ENCODE measurements at places on chromosomes 16 and 17.

GRCh38 chr16:11976850-11977375 lies 379 bp downstream of the SNX29 start:
- no peak for DNase-seq

DNA sequence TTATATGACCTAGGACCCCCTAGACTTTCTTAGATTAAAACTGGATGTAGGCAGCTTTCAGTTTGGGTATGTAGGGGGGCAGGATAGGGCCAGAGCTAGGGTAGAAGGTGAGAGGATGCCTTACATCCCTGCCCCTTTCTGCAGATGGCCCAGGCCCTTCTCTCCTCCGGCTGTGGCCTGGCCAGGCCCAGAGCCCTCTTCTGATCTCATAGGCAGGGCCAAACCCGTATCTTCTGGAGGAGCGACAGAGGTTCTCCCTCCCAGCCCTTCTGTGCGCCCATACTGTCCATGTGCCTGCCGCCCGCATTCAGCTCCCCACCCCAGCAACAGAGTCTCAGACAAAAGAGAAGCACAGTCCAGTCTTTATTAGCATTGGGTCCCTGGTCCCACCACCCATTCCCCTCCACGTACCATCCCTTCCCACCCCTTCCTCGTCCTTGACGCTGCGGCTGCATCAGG lies 2.0 kb upstream of the TSPOAP1 start:
- no peak for DNase-seq

GRCh38 chr17:71970312-71970711 lies 150.5 kb upstream of the SOX9 start:
- no peak for DNase-seq

DNA sequence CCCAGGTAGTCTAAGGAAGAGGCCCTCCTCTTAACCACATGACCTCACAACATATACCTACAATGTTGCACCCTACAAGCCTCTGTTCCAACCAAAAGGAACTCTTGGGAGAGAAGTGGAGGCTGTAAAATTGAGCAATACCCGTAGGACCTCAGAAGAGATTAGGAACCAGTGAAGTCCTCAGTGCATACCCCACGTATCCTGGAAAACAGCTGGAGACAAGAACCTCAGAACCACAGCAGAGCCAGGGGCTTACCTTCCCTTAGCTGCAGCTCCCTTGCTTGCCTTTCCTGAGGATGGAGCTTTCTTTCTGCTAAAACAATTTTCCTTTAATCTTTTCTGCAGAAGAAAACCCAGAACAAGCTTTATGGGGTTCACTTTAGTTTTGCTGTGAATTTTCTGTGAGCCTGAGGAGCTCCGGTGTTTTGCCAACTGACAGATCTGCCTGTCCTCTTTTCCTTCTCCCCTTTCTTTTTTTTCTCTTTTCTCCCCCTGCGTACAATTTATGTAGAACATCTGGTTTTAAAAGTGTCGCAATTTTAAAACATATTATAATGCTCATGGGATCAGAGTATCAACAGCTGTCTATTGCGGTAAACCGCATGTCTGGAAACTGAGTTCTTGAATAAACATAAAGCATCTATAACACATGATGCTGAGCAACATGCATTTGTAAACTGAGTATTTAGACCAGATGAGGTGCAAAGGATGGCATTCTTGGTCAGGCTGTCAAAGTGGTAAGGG lies 226.4 kb upstream of the MAF start:
- no peak for DNase-seq

DNA sequence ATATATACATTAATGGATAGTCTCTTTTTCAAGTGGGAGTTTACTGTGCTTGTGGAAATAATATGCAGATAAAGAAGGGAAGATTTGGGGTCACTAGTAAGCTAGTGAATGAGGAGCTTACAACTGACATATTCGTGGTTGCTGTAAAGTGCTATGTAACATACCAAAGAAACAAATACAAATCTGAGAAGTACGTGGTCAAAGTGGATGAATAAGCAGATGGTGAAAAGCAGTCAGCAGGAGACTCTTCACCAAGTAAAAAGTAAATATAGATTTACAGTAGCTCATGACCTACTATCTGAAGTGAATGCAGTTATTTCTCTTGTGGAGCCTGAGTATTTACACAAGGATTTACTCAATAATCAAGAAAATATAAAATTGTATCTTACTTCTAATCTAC lies 136.6 kb upstream of the ELAC2 start:
- no peak for DNase-seq

GRCh38 chr17:27489045-27489715 lies 32.9 kb downstream of the KSR1 start:
- no peak for DNase-seq

- DNase-seq = no peak
These were observed 7.2 kb downstream of the SUPT4H1 start for GRCh38 chr17:58344791-58345157.

DNA sequence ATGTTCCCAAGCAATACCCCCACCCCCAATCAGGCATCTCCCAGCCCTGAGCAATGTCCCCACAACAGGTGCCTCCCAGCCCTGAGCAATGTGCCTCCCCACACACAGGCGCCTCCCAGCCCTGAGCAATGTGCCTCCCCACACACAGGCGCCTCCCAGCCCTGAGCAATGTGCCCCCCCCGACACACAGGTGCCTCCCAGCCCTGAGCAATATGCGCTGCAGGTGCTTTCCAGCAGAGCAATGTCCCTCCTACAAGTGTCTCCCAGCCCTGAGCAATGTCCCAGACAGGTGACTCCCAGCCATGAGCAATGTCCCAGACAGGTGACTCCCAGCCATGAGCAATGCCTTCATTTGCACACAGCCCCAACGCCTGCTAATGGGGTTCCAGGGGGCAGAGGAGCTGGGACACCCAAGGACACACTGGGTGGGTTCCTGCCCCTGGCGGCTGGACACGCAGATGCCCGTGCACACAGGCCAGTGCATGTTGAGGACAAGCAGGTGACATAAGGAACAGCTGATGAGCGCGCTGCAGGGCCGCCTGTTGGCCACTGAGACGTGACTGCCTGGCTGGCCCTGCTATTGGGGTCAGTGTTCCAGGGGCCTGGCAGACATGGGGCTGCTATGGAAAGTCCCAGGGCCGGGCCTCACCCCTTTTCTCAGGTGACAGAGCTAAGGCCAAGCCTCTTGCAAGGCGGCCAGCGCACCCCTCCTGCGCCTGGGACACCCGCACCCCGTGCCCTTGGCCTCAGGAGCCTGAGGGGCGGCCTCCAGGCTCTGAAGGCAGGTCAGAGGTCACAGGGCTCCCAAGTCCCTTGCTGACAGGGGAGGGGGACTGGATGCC lies 26.9 kb upstream of the PABPN1L start:
- DNase-seq = no peak

- DNase-seq = peak; percentile 53
These were observed 727 bp downstream of the CORO7 start for GRCh38 chr16:4415538-4416199.

DNA sequence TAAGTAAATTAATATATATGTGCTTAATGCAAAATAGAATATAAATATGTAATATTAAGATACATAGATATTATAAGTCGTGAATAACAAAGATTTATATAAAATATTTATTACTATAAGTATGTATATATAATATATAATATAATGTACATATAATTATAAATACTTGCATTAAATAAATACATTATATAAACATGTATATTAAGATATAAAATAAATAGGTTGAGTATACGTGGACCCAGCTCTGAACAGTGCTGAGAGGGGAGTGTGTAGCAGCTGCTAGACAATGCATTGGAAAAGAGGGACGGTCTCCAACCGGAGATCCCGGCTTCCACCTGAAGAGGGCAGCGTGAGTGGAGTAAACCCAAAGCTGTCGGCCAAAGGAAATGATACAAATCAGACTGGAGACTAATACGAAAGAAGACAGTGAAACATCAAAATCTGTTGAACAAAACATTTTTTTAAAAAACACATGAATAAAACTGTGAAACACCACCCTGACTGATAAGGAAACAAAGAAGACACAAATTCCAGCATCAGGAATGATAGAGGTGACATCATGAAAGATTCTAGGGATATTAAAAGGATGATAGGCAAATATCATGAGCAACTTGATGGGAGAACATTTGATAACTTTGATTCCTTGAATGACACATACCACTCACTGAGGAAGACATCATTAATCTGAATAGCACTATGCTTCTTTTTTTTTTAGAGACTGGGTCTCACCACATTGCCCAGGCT lies 125.4 kb upstream of the CHMP6 start:
- DNase-seq = peak; percentile 78

GRCh38 chr17:17842111-17842876 lies 5.5 kb upstream of the SREBF1 start:
- DNase-seq = no peak

DNA sequence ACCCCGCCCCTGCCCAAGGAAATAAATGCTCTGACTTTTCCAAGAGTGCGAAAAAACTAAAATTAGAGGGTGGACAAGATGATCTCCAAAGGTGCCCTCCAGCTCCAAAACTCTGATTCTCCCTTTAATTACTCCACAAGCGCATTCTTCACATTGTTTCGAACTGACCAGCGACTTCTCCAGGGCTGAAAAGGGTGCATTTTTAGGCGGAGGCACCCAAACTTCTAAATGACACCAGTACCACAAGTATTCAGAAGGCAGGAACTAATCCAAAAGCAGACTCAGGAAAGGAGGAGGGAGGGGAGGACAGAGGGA lies 750 bp downstream of the ZFHX3 start:
- no peak for DNase-seq

DNA sequence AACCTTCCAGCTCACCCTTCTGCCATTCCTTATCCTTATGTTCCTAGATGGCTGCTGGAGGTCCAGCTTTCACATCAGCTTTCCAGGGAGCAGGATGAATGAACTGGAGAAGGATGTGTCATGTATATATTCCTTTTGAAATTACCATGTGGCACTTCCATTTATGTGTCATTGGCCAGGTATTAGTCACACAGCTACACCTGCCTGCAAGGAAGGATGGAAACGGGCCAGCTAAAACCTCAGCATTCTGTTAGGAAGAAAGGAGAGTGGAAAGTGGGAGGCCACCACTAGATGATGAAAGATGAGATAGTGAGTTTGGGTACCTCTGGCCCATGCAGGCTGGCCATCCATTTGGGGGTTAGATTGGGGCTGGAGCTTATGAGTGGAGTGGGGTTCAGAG lies 67.5 kb downstream of the KSR1 start:
- DNase-seq = no peak

DNA sequence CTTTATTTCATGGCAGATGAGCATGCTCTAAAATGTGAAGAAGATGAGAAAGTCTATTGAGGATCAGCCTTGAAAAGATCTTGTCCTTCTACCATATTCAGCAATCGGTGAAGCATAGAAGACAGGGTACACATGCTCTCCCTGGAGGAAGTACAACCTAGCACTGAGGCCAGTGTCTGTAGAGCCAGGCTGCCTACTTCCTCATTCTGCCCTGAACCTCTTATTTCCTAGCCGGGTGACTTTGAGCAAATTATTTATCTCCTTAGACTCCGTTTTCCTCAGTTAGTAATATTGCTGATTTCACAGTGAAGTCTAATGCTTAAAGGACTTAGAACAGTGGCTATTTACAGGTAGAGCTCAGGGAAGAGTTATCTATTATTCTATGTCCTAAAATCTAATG lies 58.4 kb downstream of the TMEM100 start:
- DNase-seq = no peak

GRCh38 chr17:47797797-47798196 lies 23.8 kb downstream of the OSBPL7 start:
- no peak for DNase-seq

- no peak for DNase-seq
These were observed 65.6 kb downstream of the TOM1L2 start for GRCh38 chr17:17906418-17907215.

GRCh38 chr16:26212599-26212998 lies 520.8 kb downstream of the HS3ST4 start:
- no peak for DNase-seq

GRCh38 chr17:81513753-81514488 lies 1.3 kb upstream of the ACTG1 start:
- DNase-seq = no peak

- no peak for DNase-seq
These were observed 33.6 kb upstream of the RAI1 start for GRCh38 chr17:17647524-17648178.

DNA sequence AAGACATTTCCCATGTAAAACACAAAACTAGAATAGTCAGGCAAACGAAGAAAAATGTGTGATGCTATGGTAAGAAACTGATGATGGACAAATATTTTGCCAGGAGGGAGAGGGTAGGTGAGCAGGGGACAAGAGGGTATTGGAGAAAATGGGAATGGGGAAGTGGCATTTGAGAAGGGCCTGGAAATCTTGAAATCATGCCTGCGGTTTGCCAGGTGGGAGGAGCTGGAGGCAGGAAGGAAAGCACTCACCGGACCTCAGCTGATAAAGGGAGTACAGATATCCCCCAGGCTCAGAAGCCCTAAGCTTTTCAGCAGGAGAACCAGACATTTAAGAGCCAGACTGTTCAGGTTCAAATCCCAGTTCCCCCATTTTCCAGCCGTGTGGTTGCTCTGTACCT lies 103.6 kb downstream of the GSG1L start:
- DNase-seq = no peak

DNA sequence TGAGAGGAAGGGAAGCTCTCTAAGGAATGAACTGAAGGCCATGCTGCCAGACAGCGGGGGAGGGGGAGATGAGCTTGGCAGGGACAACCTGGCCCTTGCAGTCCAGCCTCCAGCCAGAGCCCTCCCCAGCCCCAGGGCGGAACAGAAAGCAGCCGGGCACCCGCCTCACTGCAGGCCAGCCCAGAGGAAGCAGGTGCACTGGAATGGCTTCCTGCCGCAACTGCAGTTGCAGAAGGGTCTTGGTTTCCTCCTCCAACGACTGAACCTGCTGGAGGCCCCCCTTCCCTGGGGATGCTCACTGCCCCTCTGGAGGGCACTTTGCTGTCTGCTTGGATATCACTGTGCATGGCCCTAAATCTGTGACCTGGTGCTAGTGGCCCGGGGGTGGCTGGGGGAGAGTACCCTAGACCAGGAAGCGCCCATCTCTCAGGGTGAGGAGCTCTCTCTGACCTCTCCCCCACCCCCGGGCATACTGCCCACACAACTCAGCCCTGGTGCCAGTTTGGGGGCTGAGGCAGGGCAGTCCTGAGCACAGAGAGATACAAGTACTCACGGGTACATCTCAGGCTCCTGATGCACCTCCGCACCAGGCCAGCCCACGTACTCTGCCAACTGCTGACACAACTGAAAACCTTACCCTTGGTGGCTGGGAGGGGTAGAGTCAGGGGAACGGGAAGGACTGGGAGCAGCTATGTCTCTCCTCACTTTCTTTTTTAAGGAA lies 41.1 kb downstream of the MYO18A start:
- DNase-seq = no peak

- peak; percentile 54 for DNase-seq
These were observed 11.8 kb upstream of the TEKT1 start for GRCh38 chr17:6843241-6843880.

DNA sequence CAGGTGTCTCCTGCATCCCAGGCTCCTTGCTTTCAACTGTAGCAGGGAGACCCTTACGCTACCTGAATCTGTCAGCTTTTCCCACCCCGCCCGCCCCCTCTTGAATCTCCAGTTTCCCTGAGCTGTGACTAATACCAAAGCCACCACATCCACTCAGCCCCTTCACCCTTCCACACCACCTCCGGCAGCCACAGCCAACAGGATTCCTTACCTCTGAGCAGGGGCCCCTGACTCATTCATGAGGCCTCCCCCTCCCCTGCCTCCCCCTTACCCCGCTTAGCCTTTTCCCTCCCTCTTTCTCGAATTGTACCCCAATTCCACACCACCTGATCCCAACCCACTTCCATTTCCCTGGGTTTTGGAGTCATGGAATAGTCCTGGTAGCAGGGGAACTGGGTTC lies 2.3 kb downstream of the STX1B start:
- DNase-seq = no peak

- DNase-seq = no peak
These were observed 7.6 kb upstream of the MAP2K6 start for GRCh38 chr17:69406941-69407340.

GRCh38 chr16:26317885-26318284 lies 626.1 kb downstream of the HS3ST4 start:
- no peak for DNase-seq

All from GM13977 (cell line).